Stimulated activated CD8-positive, alpha-beta memory T cell treated with anti-CD3 and anti-CD28 coated beads, Interleukin-4, amount 100 ng/mL, for 4 hours (primary cell): ENCODE measurements at places on chromosomes 1 and 21.

DNA sequence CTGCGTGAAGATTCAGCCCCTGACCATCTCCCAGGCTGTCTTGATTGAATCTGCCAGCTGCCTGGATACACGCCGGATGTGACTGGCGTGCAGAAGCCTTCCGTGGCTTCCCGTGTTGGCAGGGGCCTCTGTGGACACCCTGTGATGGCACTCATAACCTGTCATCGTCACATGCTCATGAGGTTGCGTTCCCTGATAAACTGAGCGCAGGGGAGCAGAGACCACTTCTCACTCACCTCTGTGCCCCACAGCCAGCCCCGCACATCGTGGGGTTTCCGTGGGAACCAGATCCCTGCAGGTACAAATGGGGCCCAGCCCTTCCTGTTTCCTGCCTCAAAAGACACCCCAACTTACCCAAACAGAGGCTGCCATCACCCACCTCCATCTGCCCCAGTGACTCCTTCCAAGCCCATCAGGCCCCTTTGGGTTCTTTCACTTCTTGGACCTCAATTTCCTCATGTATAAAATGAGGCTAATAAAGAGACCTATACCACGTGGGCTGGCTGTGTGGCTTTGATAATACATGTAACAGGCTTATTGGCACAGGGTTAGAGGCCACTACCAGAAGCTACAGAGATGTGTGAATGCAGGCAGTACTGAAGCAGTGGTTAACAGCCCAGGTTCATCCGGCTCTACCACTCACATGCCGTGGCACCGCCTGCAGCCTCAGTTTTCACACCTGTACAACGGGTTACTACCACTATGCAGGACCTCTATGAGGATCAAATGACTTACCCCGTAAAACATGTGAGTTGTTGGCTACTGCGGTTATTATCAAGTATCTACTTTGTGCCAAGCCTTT, 23.6 kb downstream of the HTR6 start:
- DNase-seq = peak; percentile 5

DNA sequence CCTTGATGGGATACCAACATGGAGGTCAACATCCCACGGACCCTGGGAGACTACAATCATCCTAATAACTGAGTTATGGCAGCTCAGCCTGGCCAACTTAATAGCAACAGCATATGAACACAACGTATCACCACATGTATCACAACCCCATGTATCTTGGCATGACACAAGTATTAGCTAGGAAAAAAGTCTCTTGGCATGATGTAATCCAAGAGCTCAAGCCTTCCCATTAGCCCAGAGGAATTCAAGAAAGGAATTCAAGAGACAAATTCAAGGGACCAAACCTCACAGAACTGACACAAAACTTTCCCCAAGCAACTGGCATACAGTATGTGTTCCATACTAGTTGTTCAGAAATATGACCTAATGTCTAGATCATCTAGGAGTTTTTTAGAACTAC, 100.9 kb upstream of the HMGB4 start:
- no peak for DNase-seq

GRCh38 chr1:228508840-228509415, 21.7 kb downstream of the RNF187 start:
- DNase-seq = no peak

- DNase-seq = no peak
Observed at GRCh38 chr1:231182317-231182716, 20.5 kb downstream of the TRIM67 start.

DNA sequence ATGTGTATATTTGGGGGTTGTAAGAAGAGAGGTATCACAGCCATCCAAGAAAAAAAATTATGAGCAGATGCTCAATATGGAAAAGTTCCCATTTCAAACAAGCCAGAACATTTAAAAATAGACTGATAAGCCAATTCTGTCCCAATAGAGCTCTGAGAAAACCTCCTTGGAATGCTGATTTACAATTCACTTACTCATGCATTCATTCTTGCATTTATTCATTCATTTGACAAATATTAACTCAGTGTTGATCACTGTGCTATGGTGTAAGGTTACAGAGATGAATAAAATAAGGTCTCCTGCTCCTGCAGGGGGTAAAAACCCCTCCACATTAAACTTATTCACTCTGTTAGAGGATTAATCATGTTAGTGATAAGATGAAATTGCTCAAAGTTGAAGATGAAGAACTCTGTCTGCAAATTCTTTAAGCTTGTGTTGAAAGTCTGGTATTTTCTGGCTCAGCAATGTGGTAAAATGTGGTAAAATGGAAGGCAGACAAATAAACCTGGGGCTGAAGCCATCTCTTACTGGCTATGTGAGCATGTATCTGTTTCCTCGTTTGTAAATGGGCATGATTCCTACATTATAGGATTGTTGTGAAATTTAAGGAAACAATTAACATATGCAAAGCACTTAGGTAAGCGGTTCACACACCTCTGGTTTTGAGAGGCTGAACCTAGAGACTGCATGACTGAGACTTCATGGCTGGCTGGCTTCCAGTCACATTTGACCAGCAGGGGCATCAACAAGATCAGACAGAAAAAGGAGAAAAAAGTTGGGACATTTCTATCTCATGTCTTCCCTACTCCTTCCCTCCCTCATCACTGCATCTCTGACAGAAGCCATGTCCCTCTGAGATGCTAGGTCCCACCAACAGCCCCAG, 45.0 kb upstream of the DAB1 start:
- DNase-seq = no peak

GRCh38 chr1:101221945-101222429, 14.8 kb upstream of the S1PR1 start:
- no peak for DNase-seq

DNA sequence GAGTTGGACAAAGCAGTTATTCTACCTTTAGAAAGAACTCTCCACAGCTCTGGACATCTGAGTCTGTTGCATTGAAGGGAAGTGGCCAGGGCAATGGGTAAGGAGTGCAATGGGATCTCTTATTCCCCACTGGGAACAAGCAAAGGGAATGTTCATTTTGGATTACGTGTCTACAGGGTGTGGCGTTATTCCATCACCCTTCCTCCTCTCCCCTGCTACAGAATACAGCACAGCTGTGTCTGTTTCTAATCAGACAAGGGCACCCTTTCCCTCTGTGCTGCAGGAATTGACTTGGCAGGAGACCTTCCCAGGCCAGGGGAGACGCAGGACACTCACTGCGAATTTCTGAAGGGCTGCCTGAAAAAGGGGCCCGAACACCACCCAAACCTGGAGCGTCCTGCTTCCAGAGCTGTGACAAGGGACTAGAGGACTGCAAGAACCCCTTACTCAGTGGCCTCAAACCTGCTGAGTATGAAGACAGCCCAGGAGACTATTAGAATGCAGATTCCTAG, 163.6 kb upstream of the RAB4A start:
- no peak for DNase-seq

DNA sequence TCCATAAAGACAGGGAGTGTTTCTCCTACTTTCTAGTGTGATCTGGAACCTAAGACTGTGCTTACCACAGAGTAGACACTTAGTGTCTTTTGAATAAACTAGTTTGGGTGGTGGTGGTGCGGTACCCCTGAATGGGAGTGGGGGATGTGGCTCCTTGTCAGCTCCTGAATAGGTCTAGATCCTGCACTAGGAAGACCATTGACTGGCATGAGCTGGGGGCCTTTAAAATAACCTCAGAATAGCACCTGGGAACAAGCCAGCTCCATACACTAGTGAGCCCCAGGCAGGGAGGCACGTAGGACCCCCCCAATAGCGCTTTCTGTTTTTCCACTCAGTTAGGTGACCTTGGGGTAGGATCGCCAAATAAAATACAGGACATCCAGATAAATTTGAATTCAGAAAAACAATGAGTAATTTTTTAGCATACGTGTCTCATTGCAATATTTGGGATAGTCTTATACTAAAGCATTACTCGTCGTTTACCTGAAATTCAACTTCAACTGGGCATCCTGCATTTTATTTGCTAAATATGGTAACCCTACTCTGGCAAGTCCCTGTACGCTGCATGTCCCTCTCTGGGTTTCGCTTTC, 45.6 kb downstream of the AZIN2 start:
- DNase-seq = no peak

- no peak for DNase-seq
Observed at GRCh38 chr21:28959367-28960099, 33.1 kb downstream of the LTN1 start.

GRCh38 chr1:40689737-40690136, 1.8 kb upstream of the NFYC start:
- no peak for DNase-seq

- no peak for DNase-seq
Observed at GRCh38 chr21:36806103-36806502, 107.2 kb downstream of the SIM2 start.

DNA sequence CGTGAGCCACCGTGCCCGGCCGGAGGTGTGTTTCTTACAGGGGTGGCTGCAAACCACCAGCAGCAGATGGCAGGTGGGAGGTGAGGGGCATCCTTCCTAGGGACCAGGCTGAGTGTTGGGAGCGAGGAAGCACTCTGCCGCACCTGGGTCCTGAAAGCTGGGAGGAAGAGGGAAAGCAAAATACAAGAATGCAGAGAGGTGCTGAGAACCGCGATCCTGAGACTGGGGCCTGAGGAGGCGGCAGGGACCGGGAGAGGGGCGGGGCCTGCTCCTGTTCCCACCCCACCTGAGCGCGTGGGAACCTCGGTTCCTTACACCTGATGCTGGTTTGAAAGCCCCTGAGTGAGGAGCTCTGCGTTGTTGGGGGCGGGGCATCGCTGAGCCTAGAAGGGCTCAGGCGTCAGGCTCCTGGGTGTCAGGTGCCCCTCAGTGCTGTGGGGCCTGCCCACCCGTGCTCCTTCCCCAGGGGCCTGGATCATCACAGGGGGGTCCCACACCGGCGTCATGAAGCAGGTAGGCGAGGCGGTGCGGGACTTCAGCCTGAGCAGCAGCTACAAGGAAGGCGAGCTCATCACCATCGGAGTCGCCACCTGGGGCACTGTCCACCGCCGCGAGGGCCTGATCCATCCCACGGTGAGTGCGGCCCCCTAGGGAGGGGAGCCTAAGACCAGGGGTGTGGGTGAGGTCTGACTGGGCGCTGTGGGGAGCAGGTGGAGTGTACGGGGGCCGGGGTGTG, 15.5 kb downstream of the TRPM2 start:
- DNase-seq = no peak

DNA sequence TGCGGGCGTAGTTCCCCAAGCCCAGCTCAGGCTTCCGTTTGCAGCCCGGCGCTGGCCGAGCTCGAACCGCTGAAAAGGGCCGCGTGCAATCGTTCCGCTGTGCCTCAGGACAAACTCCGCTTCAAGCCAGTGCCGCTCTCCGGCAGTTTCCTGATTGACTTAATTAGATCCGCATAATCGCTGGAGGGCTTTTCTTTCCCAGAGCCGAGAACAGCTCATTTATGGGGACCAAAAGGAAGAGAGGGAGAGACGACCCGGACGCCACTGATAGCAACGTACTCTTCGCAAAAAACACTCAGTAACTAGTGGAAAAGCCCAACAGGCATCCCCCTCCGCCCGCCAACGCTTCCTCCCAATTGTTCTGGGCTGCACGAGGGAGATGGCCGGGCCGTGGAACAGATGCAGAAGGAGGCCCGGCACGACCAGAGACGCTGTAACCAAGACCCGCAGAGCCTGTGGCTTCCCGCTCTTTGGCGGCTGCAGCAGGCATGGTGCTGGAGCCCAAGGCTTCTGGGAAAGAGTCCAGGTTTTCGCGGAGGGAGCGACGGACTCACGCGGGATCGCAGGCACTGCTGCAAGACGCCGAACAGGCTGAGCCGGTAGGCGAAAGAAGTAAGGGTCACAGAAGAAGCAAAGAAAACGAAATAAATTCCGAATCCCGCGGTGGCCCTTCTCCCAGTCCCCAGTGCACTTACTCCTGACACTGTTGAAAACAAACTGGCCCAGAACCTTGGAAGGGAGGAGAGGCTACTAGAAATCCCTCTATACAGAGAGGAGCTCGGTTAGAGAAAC, 3.6 kb upstream of the FOXD2 start:
- no peak for DNase-seq

DNA sequence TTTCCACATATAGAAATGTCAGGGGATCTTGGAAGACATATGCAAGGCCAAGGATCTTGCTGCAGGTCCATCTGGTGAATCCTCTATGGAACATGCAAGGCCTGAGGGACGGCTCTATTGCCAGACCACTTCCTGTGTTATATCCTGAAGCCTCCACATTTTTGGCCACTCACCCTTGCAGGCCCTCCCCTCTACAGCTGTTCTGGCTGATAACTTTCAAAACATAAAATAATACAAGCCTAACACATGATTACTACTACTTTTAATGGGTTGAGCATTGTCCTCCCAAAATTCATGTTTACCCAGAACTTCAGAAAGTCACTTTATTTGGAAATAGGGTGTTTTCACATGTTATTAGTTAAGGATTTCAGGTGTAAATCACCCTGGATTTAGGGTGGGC, 18.5 kb upstream of the LYPLAL1 start:
- no peak for DNase-seq

GRCh38 chr1:112992780-112993179, 36.8 kb upstream of the SLC16A1 start:
- no peak for DNase-seq

- peak; percentile 14 for DNase-seq
Observed at GRCh38 chr1:55021942-55022546, 17.3 kb upstream of the PCSK9 start.

GRCh38 chr1:175969231-175969630, 225.8 kb upstream of the TNR start:
- no peak for DNase-seq

GRCh38 chr1:98203466-98203865, 282.6 kb upstream of the DPYD start:
- DNase-seq = no peak

- DNase-seq = no peak
Observed at GRCh38 chr1:93506126-93506525, 58.2 kb downstream of the FNBP1L start.
